ENCODE measurements at places on chromosomes 5 and 9. TPM values are rescaled to one million over a fixed set of nuclear protein-coding genes. Genes with fewer than 3 reads are reported as not detected.

DNA sequence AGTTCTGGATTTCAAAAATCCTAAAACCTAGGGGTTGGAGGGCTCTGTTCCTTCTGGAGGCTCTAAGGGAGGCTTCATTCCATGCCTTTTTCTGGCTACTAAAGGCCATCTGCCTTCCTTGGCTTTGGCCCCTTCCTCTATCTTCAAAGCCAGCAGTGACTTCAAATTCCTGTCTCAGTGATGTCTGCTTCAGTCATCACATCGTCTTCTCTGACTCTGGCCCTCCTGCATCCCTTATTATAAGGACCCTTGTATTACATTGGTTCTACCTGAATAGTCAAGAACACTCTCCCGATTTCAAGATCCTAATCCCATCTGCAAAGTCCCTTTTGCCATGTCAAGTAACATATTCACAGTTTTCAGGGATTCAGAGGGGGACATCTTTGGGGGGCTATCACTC lies 60.3 kb downstream of the GNA14 start:
- no peak for DNase-seq

DNA sequence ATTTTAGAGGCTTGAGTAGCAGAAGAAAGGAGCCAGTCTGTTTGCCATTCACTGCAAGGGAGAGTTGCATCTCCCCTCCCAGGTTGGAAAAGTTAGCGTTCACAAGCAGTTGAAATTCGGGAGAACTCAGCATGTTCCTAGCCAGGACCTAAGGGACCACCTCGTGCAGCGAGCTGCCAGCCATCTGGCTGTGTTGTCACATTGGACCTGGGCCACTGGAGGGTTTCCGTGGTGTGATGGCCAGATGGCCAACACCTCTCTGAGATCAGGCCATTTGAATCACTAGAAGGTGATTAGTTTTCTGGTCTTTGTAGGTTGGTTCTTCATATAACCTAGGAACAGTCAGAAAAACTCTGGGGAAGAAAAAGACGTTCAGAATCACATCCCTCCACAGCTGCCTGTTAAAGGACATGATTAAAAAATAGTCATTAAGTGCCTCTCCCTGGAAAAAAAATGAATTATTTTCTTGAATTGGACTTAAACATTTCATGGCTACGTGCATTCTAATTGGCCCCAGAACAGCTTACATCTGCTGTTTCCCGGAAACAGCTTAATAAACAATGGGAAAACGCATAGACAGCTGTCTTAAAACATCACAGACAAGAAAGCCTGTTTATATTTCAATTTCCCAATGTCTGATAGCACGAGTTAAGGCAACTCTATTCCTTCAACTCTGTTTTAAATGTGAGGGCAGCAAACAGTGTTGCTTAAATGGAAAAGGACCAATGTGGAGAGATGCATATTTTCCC lies 303.9 kb downstream of the TENT4A start:
- no peak for DNase-seq

GRCh38 chr5:112784726-112785125 lies 47.0 kb downstream of the APC start:
- no peak for DNase-seq

- DNase-seq = no peak
These were observed 156.7 kb upstream of the TLX3 start for GRCh38 chr5:171152382-171152781.

DNA sequence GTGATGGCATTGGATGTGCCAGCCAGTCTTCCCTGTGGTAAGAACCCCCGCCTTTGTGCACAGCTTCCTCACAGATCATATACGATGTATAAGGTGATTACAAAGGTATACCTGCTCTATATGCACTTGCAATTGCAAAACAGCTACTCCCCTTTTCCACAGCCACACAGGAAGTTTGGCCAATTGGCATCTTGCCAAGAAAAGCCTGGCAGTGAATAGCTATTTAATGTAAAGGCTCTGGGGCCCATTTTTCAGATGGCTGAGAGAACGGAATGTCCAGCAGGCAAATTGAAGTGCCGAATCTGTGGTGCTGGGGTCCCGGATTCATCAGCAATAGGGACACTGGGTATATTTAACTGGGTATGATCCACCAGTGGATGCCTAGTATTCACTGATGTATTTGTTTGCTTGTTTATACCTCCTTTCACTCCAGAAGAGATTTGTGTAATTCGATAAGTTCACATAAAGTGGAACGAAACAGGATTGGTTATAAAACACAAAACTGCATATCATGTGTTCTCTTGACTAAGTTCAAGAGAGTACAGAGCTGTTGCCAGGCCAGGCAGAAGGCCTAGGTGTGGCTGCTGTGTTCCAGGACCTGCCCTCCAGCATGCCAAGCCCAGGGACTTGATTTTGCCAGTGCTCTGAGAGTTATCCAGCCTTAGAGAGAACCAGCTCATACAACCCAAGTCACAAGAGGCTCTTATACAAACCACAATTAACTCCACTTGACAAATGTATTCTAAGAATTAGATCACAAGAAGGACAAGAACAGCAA lies 27.7 kb upstream of the GABRP start:
- DNase-seq = no peak

DNA sequence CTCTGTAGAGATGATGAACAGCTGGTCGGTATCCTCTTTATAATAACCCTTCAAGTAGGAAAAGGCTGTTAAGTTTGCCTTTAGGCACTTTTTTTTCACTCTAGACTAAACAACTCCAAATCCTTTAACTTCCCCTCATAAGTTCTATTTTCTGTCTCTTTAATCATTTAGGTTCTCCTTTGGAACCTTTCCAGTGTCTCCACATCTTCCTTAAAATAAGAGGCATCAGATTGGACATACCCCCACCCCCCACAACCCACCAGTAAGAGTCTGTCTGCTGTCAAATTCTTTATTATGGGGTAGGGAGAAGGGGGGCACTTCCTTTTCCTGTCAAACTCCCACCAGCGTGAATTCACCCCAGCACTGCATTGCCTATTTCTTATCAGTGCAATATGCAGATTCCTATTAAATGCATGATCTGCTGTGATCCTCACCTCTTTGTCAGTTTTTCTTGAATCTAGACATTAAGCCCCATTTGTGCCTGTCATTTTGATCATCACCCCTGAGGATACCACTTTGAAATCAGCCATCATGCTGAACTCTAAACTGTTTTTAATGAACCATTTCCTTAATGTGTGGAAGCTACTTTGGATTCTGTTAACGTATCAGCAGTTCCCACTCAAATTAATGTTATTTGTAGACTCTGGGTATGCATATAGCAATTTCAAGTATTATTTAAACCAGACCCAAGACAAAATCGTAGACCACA lies 212.2 kb downstream of the PDZD2 start:
- DNase-seq = no peak

- no peak for DNase-seq
These were observed 37.8 kb downstream of the EXOSC2 start for GRCh38 chr9:130731355-130731754.

DNA sequence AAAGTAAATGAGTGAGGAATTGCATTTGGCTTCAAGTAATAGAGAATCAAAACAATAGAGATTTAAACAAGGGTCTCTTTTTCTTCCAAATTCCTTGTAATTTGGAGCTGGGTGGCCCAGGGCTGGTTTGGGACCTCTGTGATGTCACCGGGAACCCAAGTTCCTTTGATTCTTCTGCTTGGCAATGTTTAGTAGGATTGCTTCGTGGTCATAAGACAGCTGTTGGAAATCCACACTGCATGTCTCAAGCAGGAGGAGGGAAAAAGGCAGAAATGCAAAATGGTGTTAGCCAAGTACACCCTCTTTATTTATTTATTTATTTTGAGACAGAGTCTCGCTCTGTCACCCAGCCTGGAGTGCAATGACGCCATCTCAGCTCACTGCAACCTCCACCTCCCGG lies 72.6 kb upstream of the IL12B start:
- no peak for DNase-seq

GRCh38 chr9:85483208-85483607 lies 258.5 kb downstream of the AGTPBP1 start:
- no peak for DNase-seq

DNA sequence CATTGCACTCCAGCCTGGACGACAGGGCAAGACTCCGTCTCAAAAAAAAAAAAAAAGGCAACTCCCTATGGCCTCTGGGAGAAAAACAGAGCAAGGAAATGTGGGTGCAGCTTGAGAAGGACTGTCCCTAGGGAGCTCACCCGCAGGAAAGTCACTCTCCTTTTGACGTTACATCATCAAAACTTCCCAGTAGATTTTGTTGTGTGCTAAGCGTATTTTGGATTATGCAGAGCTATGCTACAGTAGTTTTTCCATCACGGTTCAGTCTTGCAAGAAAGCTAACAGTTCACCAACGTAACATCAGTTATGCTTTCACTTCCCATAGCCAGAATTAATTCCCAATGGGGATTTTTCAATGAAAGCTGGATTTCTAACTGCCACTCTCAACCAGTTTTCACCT lies 138.8 kb downstream of the HSD17B3 start:
- no peak for DNase-seq

- no peak for DNase-seq
These were observed 9.4 kb upstream of the HRCT1 start for GRCh38 chr9:35896570-35896969.

- no peak for DNase-seq
These were observed 51.7 kb downstream of the MED27 start for GRCh38 chr9:132027752-132028663.

DNA sequence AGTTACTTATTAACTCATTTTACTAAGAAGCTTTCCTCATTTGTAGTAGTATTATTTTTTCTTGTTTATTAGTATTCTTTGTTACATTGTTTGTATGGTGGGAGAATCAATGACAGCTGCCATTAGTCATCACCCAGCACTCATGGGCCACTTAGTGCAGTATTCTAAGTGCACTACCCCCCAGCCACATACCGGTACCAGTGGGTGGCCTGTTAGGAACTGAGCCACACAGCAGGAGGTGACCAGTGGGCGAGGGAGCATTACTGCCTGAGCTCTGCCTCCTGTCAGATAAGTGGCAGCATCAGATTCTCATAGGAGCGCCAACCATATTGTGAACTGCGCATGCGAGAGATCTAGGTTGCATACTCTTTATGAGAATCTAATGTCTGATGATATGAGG lies 24.2 kb upstream of the CAMLG start:
- DNase-seq = no peak

DNA sequence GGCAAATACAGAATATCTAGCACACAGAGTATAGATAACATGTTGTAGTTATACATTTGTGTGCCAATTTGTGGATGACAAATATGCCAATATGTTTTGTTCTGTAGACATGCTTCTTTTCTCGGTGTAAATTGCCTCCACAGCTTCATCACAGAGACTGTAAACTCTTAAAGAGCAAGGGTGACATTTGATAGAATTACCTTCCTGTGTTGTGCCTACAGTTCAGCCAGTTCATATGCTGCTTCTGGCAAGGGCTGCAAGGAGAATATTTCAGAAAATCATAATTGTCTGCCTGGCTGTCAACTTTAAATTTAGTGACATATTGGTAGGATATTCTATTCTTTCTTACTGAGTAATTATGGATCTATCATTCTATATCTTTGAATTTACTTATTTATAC lies 155.1 kb downstream of the MAT2B start:
- no peak for DNase-seq

GRCh38 chr5:119828541-119828940 lies 199.2 kb downstream of the FAM170A start:
- DNase-seq = no peak

DNA sequence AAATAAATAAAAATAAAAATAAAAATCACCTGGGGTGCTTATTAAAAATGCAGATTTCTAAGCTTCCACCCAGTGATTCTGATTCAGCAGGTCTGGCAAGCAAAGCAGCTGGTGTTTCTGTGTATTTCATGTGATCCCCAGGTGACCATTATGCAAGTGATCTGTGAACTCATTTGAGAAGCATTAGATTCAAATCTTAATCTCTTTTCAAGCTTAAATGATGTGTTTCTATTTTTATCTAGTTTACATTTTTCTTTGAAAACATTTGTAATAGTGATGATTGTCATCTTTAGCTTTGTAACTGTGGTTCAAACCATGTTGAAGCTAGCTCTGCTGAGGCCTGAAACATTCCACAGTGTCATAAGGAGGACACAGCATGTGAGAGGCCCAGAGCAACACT lies 804.8 kb upstream of the ZNF608 start:
- DNase-seq = no peak

DNA sequence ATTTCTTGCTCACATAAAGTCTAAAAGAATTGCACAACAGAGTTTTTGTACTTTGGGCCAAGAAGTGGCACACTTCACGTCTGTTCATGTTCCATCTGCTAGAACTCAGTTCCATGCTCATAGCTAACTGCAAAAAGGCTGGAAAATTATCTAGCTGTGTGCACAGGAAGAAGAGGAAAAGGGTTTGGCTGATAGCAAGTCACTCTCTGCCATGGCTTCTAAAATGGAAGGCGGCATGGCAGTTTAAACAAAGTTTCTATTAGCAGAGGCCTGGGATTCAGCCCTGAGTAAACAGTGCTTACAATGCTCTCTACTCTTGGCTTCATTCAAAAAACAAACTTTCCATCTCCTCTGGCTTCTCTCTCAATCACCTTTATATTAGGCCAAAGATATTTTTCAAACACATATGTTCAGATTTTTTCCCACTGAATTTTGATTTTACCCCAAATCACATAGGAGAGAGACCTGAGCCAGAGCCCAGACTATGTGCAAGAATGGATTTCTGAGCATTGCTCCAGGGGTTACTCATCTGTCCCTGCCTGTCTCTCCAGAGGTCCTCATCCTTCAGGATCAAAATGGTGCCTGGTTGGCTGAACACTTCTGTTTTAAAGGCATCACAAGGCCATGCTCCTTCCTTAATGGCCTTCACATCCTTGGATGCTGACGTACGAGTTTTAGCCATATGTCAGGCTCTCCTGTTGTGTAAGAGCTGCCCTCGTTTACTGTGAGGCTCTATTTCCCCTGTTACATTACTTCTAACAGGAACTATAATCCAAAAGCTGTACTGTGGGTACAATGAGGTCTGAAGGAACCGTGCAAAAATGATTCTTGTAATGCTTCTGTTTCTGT lies 226.6 kb downstream of the SAXO1 start:
- no peak for DNase-seq

NEURL1B gene
- total RNA-seq = 0.38 TPM

PSAT1 gene
- total RNA-seq = 132 TPM

FOXD1 gene
- 0.46 TPM for total RNA-seq

GLRA1 gene
- not detected for total RNA-seq

CCL19 gene
- total RNA-seq = not detected

RGS14 gene
- total RNA-seq = 43.9 TPM

Measured in activated CD4-positive, alpha-beta memory T cell treated with anti-CD3 and anti-CD28 coated beads for 36 hours (primary cell).